ENCODE measurements at places on chromosomes 2 and 18. TPM values are rescaled to one million over a fixed set of nuclear protein-coding genes. Genes with fewer than 3 reads are reported as not detected.

Gene ALKAL2
- total RNA-seq = 17.4 TPM

Gene KCNE4
- total RNA-seq = 4.9 TPM

Gene GKN1
- total RNA-seq = not detected

Gene ZNF519
- 5.6 TPM for total RNA-seq

Gene CWC22
- total RNA-seq = 17.2 TPM

Gene MGAT4A
- 20.6 TPM for total RNA-seq

Gene MTA3
- total RNA-seq = 46.7 TPM

Gene PUM2
- 76.6 TPM for total RNA-seq

Gene MITD1
- 23.3 TPM for total RNA-seq

Gene RNF152
- 45.7 TPM for total RNA-seq

- no peak for DNase-seq
Observed at GRCh38 chr18:23864624-23865023, 149.9 kb upstream of the TTC39C start.

DNA sequence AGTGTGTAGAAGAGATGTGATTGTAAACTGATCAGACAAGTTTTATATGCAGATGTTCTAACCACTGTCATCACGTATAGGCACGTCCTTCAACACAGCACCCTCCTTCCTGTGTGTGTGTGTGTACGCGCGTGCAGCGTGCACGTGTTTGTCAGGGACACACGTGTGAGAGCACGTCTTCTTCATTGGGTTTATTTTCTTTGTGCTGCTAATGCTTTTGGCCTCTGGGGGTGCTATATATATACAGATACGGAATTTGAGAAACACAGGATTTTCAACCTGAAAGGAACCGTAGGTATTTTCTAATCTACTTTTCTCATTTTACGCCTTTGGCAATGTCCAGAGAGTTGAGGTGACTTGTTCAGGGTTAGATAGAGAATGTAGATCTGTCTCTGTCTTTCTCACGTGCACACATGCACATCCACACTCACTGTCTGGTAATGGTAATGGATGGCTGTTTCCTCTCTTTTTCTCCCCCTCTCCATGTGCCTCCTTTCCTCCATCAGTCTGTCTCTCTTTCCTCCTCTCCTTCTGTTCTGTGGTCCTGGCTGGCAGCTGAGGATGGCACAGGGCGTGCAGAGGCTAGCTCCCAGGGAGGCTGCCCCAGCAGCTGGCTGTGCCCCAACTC is 13.4 kb upstream of the CELF4 start:
- no peak for DNase-seq

- DNase-seq = no peak
Observed at GRCh38 chr2:120298173-120298835, 45.7 kb downstream of the RALB start.

DNA sequence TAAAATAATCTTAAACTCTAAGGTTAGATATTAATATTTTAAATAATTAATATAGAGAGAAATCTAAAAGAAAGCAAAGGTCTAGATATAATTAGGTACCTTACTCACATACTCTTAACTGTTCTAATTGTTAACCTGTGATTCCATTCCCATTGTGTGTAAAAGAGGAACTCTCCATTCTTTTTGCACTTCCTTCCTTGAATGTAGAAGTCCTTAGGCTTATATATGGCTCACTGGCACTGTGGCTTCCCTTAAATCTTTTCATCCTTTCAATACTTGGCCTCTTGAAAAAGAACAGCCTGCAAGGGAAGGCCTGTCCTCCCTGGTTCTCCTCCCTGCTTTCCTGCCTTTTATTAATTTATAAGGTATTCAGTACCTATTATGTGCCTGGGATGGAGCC is 182.8 kb upstream of the FOSL2 start:
- DNase-seq = no peak

DNA sequence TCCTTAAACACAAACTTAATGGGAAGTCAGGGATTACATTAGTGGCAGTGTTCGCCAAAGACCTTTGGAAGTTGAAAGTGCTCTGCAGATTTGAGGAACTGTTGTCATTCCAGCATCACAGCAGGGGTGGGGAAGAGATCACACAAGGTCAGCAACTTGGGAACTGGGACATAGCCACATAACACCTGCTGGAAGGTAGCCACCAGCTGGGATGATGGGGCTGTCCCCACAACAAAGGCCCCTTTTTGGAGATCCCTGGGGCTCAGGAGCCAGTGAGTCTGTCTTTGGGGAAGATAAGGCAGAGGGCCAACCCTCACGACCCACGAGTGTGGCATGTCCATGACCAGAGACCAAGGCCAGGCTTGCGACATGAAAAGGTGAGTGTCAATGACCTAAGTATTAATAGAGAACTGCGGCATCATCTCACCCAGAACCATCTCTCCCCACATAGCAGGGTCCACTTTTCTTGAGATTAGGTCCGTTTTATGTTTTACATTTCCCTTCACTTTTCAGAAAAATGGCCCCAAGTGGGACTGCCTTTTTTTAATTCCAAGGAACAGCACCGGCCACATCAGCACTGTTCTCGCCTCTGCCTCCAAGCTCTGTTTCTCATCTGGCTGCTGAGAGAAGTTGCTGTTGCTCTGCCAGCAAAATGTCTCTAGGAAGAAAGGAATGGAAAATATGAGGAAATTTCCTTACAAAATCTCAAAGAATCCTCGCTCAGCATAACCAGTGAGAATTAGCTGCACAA is 106.9 kb downstream of the GFPT1 start:
- no peak for DNase-seq

DNA sequence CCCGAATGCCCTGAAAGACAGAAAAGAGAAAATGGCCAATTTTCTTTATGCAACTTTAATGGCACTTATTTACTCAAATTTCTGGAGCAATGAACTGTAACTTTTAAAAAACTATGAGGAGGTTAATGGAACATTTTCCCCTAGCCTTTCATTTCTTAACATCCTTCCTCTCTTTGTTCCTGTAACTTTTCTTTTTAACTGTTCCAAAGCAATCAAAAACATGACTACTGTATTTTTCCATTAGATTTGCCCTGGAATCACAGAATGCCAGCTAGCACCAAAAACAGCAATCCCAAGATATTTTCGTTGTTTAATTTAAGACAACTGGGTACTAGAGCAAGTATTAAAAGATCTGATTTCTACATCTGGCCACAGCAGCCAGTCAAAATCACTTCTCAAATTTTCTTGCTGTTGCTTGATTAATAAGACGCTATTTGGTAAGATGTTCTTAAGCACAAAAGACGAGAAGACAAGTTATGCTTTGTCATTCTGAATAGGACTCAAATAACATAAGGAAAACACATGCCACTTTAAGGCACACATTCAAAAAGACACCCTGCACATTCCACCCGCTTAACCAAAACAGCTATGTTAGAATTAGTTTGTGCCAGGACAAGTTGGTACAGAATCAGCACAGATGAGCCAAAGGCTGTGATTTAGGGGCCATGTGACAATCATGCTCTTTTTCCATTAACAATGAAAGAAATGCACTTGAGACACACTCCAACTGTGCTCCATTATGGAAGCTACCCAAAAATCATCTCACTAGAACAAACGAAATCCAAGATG is 3.6 kb downstream of the STARD7 start:
- DNase-seq = no peak

GRCh38 chr2:219570194-219570923 is 980 bp downstream of the OBSL1 start:
- DNase-seq = no peak

DNA sequence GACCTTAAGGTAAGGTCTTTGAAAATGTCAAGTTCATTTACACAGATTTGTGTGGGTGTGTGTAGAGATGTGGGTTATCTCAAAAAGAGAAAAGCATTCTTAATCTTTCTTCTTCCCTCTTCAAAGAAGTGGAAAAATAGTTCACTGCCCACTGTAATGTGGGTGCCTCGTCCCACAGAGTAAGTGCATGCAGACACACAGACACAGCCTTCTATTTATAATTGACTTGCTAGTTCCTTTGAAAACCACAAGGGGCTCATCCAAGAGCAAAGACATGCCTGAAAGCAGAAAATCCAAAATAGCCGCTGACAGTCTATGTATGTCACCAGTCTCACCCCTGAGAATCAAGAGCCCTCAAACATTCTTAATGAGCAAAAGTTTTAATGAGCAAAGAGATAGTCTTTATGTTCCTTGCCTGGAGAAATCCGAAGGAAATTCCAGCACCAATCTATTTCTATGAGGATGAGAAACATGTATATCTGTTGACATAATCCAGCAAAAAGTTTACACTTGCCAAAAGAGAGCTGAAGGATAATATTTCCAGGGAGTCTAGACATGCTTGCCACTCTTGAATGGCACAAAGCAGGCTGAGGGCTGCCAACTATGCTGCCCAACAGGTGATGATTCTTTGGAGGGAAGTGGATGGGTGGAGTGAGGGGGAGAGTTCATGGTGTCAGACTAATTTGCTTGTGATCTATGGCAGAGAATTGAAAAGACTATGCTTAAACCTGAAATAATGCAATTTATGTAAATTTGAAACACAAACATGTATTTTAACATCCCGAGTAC is 93.9 kb downstream of the ACVR1 start:
- DNase-seq = no peak

- no peak for DNase-seq
Observed at GRCh38 chr2:231925303-231926179, 655 bp downstream of the NPPC start.

DNA sequence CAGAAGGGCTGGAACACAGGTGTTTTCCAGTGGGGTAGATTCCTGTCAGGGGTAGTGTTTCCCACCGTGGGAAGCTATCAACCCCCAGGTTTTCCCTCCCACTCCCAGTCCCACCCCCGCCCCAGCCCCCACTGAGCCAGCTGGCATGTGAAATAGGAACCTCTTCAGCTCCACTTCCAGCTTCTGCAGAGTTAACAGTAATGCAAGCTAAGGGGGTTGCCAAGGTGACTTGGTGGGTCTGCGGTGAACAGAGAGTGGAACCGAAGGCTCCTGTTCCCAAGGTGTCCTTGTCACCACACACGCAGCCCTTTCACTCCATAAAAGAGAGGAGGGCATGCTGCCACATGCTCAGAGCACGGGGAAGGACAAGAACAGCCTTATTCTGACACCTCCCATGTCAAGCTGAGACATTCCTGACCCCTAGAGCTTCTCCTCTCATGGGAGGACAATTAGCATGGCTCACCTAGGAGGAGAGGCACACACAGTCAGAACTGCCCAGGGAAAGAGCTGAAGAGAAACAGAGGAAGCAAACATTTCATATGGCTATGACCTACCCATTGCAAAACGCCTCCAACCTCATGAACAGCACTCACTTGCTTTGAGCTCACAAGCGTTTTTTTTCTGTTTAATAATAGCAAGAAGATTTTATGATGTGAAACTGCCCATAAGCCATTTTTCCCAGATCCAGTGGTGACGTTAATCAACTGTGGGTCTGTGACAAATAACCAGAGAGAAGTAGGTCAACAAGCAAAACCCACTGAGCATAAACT is 39.8 kb upstream of the TBC1D8 start:
- DNase-seq = no peak

- no peak for DNase-seq
Observed at GRCh38 chr18:23498117-23498516, 5.2 kb upstream of the RMC1 start.

DNA sequence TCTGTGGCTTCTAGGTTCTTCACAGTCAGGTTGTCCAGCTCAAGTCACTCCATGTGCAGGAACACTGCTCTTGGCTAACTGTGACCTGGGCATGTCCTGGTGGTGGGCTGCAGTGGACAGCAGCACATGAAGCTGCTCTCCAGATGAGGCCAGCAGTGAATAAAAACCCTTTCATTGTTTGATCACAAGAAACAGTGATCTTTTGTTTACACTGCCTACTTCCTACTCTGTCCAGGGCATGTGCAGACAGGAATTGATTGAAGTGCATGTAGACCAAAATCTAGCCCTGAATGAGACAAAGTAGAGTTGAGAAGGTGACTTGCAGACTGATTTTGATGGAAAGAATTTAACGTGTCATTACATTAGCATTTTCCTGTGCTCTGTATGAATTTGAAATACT is 34.9 kb downstream of the BCL2L11 start:
- no peak for DNase-seq

- no peak for DNase-seq
Observed at GRCh38 chr2:58107803-58108710, 61.5 kb downstream of the VRK2 start.

Data from vagina (tissue), 2 donors.